T-helper 1 cell treated with Interleukin-12 subunit alpha and Interleukin-12 subunit beta and Interleukin-4 antibody, amounts not matched to agents 30 ng/mL and 1 ng/mL, for 36 hours (primary cell): ENCODE measurements at places on chromosomes 7 and 10. TPM values are rescaled to one million over a fixed set of nuclear protein-coding genes. Genes with fewer than 3 reads are reported as not detected.

The LBX1 gene
- not detected in 2 replicates for total RNA-seq

The TUBB8 gene
- not detected in 2 replicates for total RNA-seq

The CRTAC1 gene
- total RNA-seq: not detected in 2 replicates

The INMT gene
- 5.2 and 5.9 TPM in 2 replicates for total RNA-seq

The RHEB gene
- 62.4 and 68.3 TPM in 2 replicates for total RNA-seq

The MKI67 gene
- 219 and 221 TPM in 2 replicates for total RNA-seq

The OR2A12 gene
- not detected in 2 replicates for total RNA-seq

The AIMP2 gene
- total RNA-seq: 41.3 TPM in 2 replicates

The CALCR gene
- not detected in 2 replicates for total RNA-seq

The FAM25A gene
- total RNA-seq: not detected in 2 replicates
